Colonic mucosa (tissue), 4 donors: ENCODE measurements at places on chromosomes 11 and 22. TPM values are rescaled to one million over a fixed set of nuclear protein-coding genes. Genes with fewer than 3 reads are reported as not detected.

Gene PRR5
- total RNA-seq, result 21.2 TPM

Gene OR4A16
- not detected for total RNA-seq

Gene PRODH
- 11.6 TPM for total RNA-seq

Gene CRYBB2
- not detected for total RNA-seq

DNA sequence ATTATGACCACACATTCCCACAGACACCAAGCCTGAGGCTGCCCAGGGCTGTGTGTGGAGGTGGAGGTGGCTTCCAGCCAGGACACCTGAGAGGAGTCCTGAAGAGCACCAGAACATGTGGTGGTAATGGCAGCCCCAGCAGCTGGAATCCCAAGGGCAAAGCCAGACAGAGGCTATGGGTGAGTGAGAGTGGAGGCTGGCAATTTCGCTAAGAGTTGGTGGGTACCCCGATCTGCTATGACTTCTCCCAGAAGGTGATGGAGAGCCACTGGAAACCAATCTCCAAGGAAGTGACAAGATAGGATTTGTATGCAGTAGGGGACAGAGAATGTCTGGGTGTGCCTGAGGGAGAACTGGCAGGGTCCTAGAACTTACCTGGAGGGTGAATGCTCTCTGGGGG is 69.3 kb upstream of the CLTCL1 start:
- no peak overlapping the region for H3K27ac ChIP-seq
- peaks cover 12% of the 10 kb centered on the region for H3K36me3 ChIP-seq
- DNase-seq, result no peak
- no peaks in the 10 kb centered on the region for H3K4me1 ChIP-seq
- H3K27me3 ChIP-seq, result no peaks in the 10 kb centered on the region
- H3K4me3 ChIP-seq, result no peak overlapping the region

Gene DYNC2H1
- total RNA-seq, result 2.1 TPM

Gene ALX4
- not detected for total RNA-seq

GRCh38 chr11:92644595-92645445 is 324.6 kb upstream of the MTNR1B start:
- no peaks in the 10 kb centered on the region for H3K36me3 ChIP-seq
- no peaks in the 10 kb centered on the region for H3K4me1 ChIP-seq
- no peak overlapping the region for H3K4me3 ChIP-seq
- H3K27me3 ChIP-seq, result no peaks in the 10 kb centered on the region
- H3K27ac ChIP-seq, result no peak overlapping the region

GRCh38 chr11:63920939-63921417 is 4.0 kb upstream of the RCOR2 start:
- H3K27me3 ChIP-seq, result no peaks in the 10 kb centered on the region
- H3K4me1 ChIP-seq, result peaks cover 33% of the 10 kb centered on the region
- DNase-seq, result peak; percentile 44
- no peaks in the 10 kb centered on the region for H3K36me3 ChIP-seq
- no peak overlapping the region for H3K27ac ChIP-seq
- H3K4me3 ChIP-seq, result no peak overlapping the region

DNA sequence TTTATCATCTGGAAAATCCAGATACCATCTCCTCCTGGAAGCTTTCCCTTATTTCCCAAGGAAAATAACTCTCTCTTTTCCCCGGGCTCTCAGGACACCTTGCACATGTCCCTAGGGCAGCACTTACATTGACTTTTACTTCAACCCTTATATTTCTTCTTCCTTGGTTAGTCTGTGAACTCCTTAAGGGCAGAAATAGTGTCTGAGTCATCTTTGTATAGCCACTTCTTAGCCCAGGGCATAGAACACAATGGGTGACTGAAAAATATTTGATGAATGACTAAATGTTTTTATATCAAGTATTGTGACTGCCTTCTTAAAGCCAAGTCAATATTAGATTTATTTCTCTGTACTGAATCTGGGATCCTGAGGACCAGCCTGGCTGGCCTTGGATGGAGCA is 45.4 kb upstream of the MYOD1 start:
- H3K27me3 ChIP-seq, result no peaks in the 10 kb centered on the region
- no peak for DNase-seq
- H3K4me1 ChIP-seq, result no peaks in the 10 kb centered on the region
- H3K27ac ChIP-seq, result no peak overlapping the region

- H3K27me3 ChIP-seq, result no peaks in the 10 kb centered on the region
- no peak overlapping the region for H3K4me3 ChIP-seq
- peaks cover 37% of the 10 kb centered on the region for H3K4me1 ChIP-seq
- DNase-seq, result no peak
- peaks cover 41% of the 10 kb centered on the region for H3K36me3 ChIP-seq
These were observed 10.2 kb downstream of the AHNAK start for GRCh38 chr11:62536301-62536957.

Gene KCNQ1
- 51.4 TPM for total RNA-seq

Gene CCT8L2
- not detected for total RNA-seq

Gene POU2F3
- total RNA-seq, result 0.77 TPM

GRCh38 chr11:120023120-120023519 is 114.8 kb downstream of the TRIM29 start:
- no peak for DNase-seq
- no peaks in the 10 kb centered on the region for H3K4me1 ChIP-seq
- no peaks in the 10 kb centered on the region for H3K36me3 ChIP-seq
- no peak overlapping the region for H3K27ac ChIP-seq
- no peak overlapping the region for H3K4me3 ChIP-seq

DNA sequence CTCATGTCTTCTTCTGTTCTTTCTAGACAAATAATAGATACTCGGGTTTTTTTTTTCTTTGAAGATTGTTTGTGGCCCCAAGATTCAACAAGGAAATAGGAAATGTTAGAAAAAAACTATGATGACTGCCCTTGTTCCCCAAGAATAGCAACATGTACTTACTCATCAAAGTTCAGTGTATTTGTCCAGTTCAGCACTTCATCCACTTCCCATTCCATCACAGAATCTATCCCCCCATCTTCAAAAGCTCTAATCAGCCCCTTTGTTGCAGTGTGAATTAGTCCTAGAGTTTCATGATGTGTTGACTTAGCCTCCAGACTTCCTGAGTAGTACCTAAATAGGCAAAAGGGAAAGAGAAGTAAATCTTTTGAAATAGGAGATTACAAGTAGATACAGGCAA is 74.3 kb downstream of the C11orf65 start:
- no peaks in the 10 kb centered on the region for H3K4me1 ChIP-seq
- H3K36me3 ChIP-seq, result no peaks in the 10 kb centered on the region
- H3K4me3 ChIP-seq, result no peak overlapping the region
- no peaks in the 10 kb centered on the region for H3K27me3 ChIP-seq
